Dorsolateral prefrontal cortex (tissue), 122 donors: ENCODE measurements at places on chromosomes 6 and 20. TPM values are rescaled to one million over a fixed set of nuclear protein-coding genes. Genes with fewer than 3 reads are reported as not detected.

PNISR gene
- 210 TPM for total RNA-seq

WFDC12 gene
- not detected for total RNA-seq

VNN1 gene
- 0.19 TPM for total RNA-seq

DNA sequence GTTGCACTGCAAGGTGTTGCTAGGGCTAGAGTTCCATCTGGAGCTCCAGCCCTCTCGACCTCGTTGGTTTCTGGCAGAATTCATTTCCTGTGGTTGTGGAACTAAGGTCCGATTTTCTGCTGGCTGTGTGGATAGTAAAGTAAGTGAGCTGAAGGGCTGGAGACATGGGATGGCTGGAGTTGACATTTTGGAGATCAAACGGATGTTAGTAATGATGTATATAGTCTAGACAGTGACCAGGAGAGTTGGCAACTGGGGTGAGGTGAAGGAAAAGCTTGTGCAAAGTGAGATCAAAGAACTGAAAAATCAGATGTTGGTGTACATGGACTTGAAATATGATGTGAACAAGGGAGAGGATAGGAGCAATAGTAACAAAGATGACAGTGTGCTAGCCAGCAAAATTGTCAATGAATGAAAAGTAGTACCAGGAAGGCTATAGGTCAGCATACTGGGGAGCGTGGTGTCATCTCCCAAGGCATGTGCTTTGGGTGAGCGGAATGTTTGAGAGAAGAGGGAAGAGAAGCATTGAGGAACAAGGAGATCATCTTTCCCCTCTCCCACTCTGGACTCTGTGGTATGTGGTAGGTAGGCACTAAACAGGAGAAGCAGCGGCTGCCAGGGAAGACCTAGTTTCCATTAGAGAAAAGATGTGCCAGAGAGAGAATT lies 7.8 kb downstream of the QRSL1 start:
- DNase-seq: no peak

DNA sequence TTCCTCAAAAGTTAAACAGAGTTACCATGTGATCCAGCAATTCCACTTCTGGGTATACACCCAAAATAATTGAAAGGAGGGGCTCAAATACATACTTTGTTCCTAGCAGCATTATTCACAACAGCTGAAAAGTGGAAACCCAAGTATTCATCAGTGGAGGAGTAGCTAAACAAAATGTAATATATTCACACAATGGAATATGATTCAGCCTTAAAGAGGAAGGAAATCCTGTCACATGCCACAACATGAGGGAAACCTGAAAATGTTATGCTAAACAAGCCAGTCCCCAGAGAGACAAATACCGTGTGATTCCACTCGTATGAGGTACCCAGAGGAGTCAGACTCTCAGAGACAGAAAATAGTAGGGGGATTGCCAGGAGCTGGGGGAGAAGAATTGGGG lies 44.5 kb downstream of the PXDC1 start:
- no peak for DNase-seq

DNA sequence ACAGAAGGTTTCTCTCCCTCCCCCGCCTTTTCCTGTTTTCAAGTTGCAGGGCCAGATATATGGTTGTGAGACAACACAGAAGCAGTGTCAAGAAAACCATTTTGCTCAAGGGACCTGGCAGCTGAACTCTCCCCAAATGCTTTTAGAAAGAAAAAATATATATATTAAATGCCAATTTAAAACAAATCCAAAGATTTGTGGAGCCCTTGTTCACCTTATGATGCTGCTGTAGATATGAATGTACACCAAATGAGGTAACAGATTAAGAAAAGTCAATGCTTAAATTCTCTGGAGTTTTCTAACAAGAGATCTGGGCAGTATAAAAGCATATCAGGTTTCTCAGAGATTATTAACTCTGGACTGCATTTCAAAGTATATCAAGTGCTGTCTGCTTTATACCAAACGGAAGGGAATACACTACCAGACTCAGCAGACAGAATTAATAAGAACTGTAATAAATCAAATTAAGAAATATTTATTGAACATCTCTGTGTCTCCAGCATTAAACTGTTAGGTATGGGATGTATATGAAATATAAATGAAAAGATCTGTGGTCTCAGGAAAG lies 357.5 kb downstream of the HDGFL1 start:
- no peak for DNase-seq

- no peak for DNase-seq
These were observed 779.7 kb upstream of the MAN1A1 start for GRCh38 chr6:120129228-120129627.

BHLHE23 gene
- not detected for total RNA-seq

- no peak for DNase-seq
These were observed 143.3 kb downstream of the UST start for GRCh38 chr6:148890096-148890495.
